Mucosa of descending colon (tissue), 3 donors: ENCODE measurements at places on chromosomes 2 and 18.

DNA sequence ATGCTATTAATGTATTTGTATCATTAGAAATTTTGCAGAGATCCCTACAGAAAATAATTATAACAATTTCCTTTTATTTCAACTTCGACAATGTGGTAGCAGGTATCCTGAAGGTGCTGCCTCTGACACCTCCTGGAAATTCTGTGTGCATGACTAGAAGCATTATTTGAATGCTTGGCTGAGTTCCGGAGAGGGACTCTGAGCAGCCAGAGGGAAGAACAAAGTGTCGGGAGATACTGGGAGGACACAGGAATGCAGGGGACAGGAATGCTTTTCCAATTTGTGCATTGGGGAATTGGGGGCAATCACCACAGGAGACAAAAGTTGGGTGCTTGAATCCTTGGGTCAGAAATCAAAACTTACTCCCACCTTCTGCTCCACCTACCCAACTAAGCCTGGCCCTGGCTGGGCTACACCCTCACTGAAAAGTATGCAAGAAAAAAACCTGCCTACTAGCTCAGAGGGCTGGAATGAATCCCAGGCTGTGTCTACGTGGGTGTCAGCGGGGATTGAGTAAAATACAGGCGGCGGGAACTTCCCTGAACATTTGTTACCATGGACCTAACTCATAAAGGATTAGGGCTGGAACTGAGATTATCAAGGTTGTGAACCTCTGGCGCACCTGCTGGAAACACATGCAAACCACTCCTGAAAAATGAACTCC is 299.3 kb downstream of the SOX11 start:
- DNase-seq = no peak

- DNase-seq = no peak
Measured at GRCh38 chr2:47403609-47404193, 745 bp downstream of the MSH2 start.

GRCh38 chr2:173986805-173987204 is 21.6 kb upstream of the SP3 start:
- DNase-seq = no peak

GRCh38 chr18:24988253-24988840 is 363.6 kb downstream of the ZNF521 start:
- DNase-seq = no peak

- no peak for DNase-seq
Measured at GRCh38 chr18:34122724-34123334, 101.9 kb downstream of the NOL4 start.

GRCh38 chr18:76988827-76989646 is 143.5 kb downstream of the MBP start:
- no peak for DNase-seq

DNA sequence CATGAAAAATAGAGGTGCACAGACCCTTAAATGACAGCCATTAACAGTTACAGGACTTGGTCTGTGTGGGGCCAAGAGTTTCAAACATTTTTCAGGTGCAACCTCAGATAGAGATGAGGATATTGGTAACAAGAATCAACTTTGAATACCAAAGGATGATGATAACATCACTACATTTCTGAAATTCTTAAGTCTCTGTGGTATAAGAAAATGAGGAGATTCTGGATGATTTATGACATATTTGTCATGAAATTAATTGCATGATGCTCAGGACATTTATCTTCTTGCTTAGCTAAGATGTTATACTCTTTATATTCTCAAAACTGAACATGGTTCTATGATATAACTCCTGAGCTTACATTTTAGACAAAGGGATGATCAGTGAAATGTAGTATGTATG is 471.8 kb upstream of the CWC22 start:
- DNase-seq = no peak

DNA sequence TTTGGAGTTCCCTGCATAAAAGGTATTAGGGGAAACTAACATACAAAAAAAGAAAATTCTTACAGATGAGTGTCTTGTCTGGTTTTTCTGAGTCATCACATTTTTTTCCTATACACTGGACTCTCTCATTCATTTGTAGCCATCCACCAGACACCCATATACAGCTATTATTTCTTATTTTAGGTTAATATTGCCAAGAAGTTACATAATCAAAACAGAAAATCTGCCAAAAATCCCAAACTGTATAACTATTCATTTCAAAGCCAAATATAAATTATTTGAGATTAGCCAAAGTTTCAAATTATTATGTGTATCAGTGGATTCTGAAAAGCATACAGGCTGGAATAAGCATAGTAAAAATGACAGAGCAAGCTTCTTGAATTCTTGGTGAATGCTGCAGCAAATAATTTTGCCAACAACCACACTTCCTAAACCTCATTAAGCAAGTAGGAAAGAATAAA is 191.2 kb downstream of the NCKAP5 start:
- no peak for DNase-seq

DNA sequence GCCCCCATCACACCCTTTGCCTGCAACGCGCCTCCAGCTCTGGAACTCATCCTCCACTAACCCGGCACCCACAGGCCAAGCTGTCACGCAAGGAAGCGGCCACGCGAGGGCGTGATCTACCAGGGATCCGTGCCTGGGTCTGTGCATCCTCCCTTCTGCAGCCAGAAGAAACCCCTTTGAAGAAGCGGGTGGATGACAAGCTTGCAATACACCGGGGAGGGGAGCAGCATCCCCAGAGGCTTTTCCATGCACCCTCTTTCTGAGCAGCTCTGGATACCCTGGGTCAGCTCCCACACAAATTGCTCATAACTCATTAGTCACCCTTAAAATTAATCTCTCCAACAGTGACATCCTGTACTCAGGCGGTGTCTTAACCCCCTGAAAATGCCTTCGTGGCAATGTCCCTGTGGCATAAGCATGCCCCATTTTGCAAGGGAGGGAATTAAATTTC is 47.6 kb downstream of the PDCL3 start:
- peak; percentile 71 for DNase-seq

- DNase-seq = peak; percentile 26
Measured at GRCh38 chr2:100936070-100936741, 65.9 kb upstream of the RPL31 start.
